ENCODE measurements at places on chromosomes 5 and 9.

DNA sequence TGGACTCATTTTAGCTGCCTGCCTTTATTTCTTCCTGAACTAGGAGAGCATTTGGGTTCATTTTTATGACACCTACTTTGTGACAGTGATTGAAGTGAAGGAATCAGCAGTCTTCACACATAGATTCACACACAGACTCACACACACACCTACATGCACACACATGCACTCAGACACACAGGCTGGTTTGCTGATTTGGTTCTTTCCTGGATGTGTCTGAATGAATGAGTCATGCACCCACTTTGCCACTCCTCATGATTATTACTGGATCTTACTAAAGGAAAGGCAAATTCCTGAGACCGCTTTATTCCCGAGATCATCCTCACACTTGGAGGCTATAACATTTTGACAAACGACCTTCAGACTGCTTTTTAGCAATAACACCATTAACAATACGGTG lies 529.5 kb downstream of the AGTPBP1 start:
- no peak for DNase-seq

DNA sequence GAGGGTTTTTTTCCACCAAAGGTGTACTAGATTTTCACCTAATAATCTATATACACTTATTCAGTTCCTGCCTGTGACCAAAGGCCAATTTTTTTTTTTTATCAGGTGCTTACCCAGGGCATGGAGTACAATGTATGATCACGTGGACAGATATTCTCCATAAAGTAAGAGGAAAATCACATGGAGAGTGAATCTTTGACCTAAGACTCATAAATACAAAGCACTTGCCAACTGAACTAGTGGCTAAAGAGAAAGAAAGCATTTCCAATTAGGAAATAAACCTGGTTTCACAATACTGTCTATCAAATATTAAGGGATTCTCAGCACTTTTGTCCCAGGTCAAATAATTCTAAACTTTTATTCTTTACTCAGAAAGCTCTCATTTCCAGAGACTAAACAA lies 33.0 kb upstream of the CEP120 start:
- no peak for DNase-seq

DNA sequence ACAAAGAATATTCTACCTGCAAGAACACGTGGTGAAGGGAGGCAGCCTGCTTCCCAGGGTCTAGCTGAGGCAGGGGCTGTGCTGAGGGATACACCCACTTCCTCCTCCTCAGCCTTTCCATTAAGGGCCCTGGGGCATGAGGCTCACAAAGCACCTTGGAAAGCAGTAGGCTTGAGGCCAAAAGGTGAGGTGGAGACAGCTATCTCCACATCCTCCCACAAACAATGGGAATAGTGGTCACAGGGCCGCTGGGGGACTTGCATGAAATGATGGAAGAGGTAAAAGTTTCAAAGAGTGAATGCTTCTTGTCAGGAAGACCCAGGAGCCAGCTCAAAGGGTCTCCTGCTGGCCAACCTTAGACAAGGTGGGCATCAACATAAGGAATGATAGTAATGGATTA lies 207.9 kb downstream of the CDK5RAP2 start:
- DNase-seq = no peak

DNA sequence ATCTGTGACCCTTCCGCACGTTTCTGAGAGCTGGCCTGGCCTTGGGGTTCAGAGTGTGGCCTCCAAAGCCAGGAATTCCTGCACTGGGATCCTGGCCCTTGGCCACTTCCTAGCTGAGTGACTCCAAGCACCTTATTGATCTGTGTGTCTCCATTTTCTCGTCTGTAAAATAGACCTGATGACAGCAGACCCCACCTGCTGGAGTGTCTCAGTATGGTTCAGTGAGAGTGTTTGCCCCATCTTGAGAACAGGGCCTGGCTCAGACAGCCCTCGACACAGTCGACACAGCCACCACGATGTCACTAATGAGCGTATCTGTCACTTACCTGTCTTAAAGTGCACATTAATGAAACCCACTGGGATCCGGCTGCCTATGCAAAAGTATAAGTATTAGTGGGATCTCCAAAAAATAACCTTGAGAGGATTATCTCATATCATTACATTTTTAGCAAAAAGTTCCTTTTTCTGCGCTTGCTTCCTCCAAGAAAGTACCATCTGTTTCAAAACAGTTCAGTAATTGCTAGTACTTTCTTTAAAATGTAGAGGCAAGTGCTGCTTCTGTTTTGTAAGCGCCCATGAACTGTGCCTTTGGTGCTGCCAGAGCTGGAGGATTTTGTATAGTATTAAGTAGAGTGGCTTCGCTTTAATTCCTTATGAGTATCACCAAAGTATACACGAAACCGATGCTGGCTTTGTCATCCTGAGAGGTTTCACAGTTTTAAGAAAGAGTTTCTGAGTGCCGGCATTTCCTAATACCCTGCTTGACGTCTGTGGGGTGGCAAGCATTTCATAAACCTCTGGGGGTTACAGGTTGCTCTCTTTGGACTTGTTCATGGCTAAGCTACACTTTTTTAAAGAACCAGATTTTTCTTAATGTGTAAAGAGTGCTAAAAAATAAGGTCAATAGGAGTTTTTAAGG lies 31.7 kb downstream of the UBE2QL1 start:
- DNase-seq = no peak

- no peak for DNase-seq
These were observed 15.3 kb upstream of the TMEM174 start for GRCh38 chr5:73157414-73158303.

- DNase-seq = no peak
These were observed 10.5 kb upstream of the SHB start for GRCh38 chr9:38079461-38080031.

DNA sequence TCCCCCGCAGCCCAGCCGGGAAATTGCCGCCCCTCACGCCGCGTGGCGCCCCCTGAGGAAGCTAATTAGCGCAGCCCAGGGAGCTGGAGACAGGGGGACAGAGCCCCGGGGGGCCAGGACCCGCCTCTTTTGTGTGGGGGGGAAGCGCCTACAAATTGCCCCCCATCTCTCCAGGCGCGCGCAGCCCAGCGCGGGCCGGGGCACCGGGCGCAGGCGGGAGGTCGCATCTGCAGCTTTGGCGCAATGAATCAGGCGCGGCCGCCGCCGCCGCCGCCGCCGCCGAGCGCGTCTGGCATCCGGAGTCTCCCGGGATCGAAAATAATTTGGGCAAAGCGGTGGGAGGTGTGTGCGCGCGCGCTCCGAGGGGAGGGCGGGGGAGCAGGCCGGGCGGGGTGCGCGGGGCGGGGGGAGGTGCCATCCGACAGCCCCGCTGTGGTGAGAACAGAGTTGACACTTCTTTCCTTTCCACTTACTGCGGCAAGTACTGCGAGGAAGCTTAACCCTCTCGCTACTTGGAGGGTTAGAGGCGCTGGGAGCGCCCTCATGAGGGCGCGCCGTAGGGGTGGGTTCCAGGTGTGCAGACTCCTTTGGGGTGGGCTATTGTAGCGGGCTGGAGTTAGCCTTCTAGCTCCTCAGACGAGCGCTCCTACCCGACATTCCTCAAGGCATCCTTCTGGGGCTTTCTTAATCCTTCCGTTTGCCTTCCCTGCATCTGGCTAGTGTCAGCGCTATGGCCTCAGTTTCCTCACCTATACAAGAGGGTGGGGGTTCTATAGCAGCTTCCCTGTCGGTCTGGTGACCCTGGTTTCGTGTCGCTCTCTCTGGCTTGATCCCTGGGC lies 63.1 kb downstream of the CXXC5 start:
- no peak for DNase-seq

DNA sequence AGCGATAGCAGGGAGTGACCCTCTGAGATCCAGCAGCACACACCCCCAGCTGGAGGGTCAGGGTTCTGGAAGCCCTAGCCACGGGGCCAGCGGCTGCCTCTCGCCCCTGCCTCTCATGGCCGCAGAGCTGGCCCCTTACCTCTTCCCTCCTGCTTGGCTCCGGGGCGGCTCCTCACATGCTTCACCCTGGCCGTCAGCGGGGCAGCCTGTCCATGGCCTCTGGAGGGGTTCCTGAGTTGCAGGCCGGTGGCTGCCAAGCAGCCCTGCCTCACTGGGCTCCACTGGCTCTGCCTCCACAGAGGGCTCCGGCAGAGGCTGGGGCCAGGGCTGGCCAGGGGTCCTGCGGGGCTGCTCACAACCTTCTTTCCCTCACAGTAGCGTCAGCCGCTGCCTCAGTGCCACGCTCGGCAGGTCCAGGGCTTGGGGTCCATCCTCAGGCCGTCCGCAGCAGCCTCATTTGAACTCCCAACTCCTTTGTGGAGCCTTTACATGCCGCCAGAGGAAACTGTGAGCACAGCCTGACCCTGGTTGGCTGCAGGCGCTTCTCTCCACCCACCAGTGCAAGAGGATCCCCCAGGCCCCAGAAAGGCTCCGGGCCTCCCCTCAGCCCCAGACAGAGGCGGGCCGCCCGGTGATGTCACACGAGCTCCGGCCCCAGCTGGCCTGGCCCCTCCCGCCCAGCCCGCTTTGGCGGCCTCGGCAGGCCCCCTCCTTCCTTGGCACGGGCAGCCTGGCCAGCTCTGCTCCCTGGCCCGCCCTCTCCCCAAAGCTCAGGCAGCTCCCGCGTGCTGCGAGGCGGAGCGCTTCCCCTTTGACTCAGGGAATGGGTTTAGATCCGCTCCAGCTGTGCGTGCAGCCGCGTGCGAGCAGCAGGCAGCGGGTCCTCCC lies at the start of gene ANGPTL2:
ANGPTL2 (minus strand) TSS at position 460 of the 888 bp plus-strand sequence. CDS start 13,904 bp downstream, outside the sequence.
- peak; percentile 56 for DNase-seq

- no peak for DNase-seq
These were observed 156.1 kb upstream of the KIF2A start for GRCh38 chr5:62149879-62150278.

DNA sequence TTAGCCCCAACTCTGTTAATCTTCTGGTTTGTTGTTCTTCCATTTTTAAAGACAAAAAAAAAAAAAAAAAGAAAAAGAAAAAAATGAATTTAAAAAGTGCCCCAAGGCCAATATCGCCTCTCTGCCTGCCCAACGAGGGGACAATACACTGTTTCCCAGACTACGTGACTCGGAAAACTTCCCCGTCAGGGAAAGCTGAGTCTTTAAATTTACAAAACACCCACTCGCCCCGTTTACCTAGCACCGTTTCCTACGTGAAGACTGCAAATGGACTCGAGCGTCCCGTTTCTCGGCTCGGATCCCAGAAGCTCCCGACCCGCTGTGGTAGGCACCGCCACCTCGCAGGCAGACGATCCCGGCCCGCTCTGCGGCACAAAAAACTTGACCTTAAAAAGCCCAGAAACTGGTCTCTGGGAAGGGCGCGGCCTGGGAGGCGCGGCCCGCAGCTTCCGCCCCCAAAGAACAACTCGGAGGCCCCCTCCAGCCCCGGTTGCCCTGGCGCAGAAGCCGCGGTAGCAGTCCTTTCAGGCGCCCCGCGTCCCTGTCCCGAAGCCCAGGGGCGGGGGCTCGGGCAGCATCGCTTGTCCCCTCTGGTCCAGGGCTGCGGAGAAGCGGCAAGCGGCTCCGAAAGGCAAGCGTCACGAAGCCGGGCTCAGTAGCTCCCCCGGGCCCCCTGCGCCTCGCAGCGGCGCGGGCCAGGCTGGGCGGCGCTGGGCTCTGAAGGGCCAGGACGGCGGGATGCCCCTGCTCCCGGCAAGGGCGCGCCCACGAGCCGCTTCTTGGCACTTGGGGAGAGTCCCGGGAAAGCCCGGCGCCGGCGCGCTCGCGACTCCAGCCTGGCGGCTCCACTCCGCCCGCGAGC lies at the start of gene GCNT4:
GCNT4 (minus strand) TSS at position 367 of the 862 bp plus-strand sequence. CDS start 22,521 bp downstream, outside the sequence.
- DNase-seq = peak; percentile 36

DNA sequence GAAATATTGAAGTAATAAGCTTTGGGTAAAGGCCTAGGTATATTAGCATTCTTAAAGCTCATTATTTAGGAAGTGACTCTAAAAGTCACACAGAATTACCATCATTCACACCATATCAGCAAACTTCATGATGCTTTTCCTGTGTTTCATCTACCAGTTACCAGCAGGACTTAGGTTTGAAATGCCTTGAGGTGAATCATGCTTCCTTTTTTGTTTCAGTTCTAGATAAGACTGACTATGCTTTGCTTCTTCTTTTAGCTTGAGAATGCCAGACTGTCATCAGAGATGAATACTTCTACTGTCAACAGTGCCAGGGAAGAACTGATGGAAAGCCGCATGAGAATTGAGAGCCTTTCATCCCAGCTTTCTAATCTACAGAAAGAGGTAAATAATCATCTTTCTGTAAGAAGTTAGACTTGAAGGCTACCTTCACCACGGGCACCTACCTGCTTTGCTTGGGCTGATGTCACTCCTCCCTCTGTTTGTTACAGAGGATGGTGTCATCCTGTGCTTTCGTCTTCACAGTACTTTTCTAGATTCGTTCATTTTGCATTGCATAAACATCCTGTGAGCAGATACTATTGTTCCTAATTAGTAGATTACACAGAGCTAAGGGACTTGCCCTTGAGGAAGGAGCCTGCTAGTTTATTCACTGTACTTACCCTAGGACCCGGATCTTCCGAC lies 34.7 kb downstream of the LMNB1 start:
- no peak for DNase-seq

GRCh38 chr9:131103535-131103934 lies 7.2 kb downstream of the AIF1L start:
- DNase-seq = no peak

DNA sequence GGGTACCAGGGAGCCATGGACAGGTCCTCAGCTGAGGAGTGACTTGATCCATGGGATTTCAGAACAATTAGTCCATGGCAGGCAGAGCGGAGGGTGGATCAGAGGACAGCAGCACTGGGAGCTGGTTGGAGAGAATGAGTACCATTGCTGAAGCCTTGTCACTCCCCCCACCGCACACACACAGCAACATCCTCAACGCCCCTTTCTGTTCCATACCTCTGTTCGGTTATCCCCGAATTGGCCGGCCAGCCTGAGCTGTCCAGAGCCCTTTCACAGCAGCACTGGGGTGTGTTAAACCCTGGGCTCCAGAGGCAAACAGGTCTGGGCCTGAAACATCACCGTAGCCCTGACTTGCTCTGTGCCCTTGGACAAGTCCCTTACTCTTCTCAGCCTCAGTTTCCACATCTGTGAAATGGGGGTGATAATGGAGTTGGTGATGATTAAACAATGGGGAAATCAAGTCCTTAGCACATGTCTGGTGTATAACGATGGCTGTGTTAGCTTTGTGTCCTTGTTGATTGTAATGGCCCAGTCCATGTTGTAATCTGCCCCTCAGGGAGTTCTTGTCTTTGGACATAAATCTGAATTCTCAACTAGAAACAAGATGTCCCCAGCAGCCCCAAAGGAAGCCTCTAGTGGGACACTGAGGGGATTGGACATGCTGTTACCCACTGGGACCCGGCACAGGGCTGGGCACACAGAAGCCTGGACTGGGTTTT lies 16.9 kb downstream of the GSN start:
- no peak for DNase-seq

DNA sequence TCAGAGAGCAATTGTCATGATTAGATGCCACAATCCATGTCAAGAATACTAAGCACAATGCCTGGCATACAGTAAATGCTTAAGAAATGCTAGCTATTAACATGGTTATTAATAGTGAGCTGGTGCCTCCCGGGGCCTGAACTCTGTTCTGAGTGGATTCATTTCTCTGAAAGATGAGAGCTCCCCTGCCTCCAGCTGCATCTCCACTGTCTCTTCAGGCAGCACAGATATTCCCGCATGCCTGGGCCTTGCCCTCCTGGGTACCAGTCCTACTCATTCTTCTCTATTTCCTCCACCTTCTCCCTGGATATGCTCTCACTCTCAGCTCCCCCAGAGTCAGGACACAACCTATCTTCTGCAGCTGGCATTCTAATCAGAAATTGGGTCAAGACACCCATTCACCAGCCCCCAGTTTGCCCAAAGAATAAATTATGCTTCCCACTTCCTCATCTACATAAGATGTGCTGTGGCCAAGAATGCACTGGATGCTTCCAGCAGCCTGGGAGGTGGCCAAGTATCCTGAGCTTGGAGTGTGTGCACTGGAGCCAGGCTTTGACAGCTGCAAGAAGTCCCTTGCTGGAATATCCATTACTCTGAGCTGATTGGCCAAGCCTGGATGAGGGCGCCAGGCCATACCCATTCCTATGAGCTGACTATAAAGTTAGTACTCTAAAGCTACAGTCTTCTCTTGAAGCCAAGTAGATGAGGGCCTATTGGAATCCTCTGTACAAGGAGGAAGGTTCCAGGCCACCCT lies 669.0 kb downstream of the ACTL7B start:
- DNase-seq = no peak

All from progenitor cell of endocrine pancreas (in vitro differentiated cells).